ENCODE measurements at places on chromosomes 3 and 15.

GRCh38 chr3:125213946-125214542 lies 1.5 kb upstream of the SLC12A8 start:
- DNase-seq, result no peak

DNA sequence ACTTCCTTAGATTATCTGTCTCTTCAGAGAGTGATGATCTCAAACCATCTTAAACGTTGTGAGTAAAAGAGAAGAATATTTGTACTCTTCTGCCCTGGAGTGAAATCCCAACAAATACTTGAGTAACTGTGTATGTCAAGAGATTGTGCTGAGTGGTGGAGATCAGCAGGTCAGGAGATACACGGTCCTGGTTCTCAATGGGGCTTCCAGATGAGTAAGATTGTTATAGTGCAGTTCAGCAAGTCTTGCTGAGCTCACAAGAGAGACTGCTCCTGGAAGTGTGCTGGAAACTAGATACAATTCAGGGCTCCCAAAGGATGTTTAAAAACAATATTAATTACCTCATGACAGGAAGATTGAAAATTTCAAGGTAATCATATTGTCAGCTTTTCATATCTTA lies 184.3 kb downstream of the AKAP13 start:
- no peak for DNase-seq

DNA sequence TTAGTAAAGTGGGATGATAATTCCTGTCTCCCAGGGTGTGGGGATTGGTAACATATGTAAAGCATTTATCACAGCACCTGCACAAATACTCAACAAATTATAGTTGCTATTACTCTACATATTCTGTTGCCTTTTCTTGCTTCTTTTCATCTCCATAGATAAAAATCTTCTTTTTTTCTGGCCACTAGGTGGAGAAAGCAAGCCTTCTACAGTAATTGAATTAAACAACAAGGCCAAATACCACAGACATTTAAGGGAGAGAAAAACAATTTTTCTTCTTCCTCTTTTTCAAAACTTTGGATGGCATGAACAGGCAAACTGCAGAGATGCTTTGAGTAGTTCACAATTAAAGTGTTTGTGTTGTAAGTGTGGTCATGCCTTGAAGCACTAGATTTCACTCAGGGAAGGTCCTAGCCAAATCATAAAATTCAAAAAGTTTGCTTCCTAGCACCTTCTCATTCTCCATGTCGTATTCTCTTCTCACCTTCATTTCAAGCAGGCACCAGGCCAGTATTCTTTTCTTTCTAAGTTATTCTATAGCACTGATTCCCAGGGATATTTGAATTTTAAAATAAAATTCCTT lies 493.4 kb upstream of the TGFBR2 start:
- DNase-seq, result no peak

DNA sequence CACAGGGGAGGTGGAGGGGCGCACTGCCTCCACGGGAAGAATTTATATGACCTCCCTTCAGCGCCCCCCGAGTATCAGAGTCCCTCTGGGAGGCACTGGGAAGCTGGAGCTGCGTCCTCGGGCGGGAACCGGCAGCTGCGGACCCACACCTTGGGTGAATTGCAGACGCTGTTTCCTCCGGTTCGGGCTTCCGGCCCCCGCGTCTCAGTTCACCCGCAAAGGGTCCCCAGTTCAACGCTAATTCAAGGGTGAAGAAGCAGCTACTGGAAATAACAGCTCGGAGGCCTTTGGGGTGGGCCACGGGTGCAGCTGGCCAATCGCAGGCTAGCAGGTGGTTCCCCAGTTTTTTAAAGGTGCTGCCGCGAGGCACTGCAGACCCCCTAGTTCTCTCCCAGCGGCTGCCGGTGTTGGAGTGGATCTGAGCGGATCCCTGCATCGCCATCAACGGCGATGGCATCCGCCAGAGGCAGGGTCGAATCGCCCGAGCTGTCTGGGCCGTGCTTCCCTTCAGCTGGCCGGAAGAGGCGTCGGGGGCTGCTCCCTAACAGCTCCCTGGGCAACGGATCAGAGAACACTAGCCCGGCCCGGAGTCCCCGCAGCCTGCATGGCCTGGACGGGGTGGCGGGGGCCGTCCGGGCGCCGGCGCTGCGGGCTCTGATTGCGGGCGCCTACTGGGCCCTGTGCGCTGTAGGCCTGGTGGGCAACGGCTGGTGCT lies 19.4 kb upstream of the ADAMTS7 start:
- DNase-seq, result no peak

- no peak for DNase-seq
These were observed 283.8 kb upstream of the RGMA start for GRCh38 chr15:93372865-93373223.

GRCh38 chr3:150803440-150803985 lies 40.5 kb upstream of the SIAH2 start:
- no peak for DNase-seq

- DNase-seq, result no peak
These were observed 895.6 kb upstream of the ROBO1 start for GRCh38 chr3:80663426-80663825.

DNA sequence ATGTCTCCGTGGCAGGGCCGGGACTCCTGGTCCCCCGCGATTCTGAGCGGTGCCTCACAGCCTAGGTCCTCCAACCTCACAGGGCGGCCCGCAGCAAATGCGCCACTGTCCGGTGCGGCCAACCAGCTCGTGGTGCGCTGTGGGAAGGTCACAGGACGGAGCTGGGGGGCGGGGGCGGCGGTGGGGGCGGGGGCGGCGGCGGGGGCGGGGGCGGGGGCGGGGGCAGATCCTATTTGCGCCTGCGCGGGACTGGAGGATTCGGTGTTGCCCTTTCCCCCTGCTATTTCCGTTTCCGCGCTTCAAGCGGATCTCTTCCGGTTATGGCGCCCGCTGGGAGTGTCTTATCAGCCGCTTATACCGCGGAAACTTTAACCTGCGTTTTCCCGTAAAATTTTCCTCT lies 106.7 kb upstream of the SNRPN start:
- no peak for DNase-seq

DNA sequence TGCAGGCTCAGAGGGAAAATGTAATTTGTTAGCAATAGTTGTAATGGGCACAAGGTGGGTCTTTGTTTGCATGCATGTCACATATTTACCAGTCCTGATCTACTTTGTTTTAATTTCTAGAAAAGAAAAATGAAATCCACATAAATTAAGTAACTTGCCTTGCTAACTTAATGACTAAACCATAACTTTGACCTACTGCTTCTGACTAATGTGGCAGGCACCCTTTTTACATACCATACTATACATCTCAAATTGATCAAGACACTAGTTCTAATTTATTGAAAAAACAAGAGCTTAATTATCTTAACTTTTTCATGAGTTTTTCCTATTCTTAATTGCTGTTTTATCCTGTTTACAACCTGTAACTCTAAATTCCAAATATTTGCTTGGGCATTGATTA lies 93.2 kb downstream of the ATP11B start:
- DNase-seq, result no peak

DNA sequence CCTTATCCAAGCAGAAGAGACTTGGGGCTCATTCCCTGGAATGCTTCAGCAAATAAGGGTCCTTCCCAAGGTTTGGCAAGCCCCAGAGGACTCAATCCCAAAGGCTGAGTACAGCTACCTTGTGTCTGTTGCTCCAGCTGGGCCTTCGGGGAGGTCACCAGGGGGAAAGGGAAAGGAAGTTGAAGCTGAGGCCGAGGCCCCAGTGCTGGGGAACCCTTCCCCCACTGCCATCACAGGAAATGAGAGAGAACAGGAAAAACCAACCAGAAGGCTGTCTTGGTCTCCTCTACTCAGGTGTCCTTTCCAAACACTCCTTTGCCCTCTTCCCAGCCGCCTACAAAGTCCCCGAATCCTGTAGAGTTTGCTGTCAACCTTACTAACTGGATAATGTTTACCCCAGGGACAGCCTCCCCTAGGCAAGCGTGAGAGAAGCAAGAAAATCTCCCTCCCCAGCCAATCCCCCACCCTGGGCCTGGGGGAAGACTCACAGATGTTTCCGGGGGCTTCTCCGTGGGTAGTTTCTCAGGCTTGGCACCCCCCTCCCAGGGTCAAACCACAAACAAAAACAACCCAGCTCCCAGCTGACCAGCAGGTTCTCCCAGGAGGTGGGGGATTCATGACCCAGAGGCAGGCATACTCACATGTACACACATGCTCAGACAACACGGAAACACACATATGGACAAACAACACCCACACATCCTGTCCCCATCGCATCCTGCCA lies 5.5 kb downstream of the CSRNP1 start:
- DNase-seq, result no peak

- no peak for DNase-seq
These were observed 52.6 kb downstream of the RFTN1 start for GRCh38 chr3:16460886-16461285.

- DNase-seq, result no peak
These were observed 105.9 kb upstream of the AKAP13 start for GRCh38 chr15:85274315-85275050.

DNA sequence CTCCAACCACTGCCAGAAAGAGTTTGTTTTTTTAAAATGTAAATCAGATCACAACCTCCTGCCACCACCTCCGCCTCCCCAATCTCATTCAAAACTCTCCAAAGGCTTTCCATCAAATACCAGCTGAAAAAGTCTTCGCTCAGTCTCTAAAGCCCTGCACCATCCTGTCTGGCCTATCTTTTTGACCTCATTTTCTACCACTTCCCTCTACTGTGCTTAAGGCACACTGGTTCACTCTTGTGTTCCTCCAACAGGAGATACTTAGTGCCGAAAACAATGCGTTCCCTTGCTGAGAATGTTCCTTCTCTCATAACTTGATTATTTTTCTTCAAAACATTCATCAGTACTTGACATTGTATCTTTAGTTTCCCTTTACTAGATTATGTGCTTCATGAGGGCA lies 3.5 kb downstream of the BTBD1 start:
- no peak for DNase-seq

- DNase-seq, result no peak
These were observed 131.7 kb downstream of the STAG1 start for GRCh38 chr3:136620436-136620835.
